ENCODE measurements at places on chromosomes 6 and 20. TPM values are rescaled to one million over a fixed set of nuclear protein-coding genes. Genes with fewer than 3 reads are reported as not detected.

The BNIP5 gene
- total RNA-seq = not detected

The ENPP4 gene
- 21.1 TPM for total RNA-seq

The CD93 gene
- total RNA-seq = 105 TPM

GRCh38 chr6:15158821-15159619 lies 86.8 kb upstream of the JARID2 start:
- DNase-seq = no peak

DNA sequence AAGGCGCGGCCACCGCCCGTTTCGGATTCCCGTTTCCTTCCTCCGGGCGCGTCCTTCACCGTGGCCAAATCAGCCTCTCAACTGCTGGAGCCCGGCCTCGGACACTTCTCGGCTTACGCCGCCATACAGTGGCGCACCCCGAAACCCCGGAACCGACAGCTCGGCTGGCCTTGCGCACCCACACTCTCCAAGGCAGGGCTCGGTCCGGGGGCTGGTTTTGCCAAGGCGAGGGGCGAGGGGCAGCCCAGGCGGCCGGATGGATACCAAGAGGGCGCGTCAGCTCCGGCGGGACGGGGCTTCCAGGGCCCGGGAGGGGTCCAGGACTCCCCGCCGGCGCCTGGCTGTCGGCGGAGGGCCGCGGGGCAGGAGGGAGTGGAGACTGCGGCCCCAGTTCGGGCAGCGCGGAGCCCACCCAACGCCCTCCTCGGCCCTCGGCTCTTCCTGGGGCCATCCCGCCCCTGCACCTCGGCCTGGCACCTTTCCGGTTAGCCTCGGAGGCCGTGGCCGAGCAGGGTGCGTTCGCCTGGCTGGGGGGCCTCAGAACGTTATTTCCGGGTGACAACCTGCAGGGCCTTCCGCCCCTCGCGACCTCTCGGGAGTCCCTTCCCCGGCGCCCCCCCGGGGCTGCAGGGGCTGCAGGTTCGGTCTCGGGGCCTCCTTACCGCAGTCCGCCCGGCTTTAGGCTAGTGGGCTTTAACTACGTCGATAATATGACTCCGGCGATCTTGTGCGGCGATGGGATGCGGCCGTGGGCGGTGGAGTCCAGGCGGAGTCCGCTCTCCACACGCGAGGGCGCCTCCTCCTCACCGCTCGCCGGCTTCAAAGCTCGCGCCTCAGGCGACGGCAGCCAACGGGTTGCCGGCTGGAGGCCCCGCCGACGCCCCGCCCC lies 697 bp upstream of the CEP43 start:
- DNase-seq = no peak

DNA sequence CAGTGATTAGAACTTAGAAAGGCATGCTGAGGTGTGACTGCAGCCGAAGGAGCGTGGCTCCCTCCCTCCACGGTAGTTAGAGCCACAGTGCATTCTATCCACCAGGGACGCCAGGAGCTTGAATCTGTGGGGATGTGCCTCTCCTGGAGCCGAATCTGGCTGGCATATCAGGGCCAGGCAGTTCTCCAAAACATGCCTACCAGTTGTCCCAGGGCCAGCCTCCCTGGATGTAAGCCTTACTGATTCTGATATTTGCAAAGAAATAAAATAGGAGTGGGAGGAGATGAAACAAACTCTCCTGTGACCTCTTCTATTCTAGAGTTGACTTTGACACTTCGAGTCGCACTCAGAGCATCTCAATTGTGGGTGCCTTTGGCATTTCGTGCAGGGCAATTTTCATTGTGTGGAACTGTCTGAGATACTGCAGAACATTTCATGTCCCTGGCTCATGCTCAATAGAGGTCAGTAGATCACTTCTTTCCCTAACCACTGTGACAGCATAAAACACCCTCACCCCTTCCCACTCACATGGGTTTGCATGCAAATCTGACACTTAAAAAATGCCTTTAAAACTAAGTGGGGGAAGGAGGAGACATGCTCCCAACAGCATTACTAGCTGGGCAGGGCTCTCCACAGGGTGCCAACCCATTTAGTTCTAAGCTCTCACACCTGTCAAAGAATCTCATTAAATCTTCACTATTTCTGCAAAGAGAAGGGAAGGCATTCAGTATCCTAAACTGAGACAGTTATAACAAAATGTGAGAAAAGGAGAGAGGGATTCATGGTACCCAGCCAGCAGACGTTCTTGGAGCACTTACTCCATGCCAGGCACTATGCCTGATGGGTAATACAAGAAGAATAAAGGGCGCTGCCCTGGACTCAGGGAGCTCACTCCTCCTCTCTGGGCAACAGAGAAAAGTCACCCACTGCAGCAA lies 378.9 kb downstream of the PREX1 start:
- no peak for DNase-seq

DNA sequence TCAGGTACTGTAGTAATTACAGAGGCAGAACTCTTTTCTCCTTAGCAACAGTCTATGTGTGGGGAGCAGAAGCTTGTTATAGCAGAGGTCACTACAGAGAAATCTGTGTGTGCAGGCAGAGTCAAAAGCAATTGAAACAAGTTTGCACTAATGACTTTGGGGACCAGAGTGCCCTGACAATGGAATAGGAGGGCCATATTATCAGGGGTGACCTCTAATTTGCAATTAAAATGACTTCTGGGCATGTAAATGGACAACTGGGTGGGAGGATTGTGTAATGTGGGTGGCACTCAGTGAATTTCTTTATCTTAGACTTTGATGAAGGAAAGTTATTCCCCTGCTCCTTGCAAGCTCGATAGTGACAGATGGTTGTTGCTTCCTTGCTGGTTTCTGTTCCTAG lies 127.2 kb downstream of the PLCB4 start:
- DNase-seq = no peak

Measured in mesenteric fat pad (tissue), 1 donor.